ENCODE measurements at places on chromosomes 16 and 17.

DNA sequence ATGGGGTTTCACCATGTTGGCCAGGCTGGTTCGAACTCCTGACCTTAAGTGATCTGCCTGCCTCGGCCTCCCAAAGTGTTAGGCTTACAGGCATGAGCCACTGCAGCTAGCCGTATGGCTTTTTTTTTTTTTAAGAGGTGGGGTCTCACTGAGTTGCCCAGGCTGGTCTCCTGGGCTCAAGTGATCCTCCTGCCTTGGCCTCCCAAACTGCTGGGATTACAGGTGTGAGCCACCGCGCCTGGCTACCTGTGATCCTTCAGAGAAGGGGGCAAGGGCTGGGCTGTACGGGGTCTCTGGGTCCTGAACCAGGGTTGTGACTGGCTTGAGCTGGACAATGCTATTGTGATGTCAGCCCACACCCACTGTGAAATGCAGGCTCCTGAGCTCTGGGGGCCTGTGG lies at the start of gene RNF151:
RNF151 (plus strand) TSS at position 397 of the 400 bp plus-strand sequence. CDS start 26 bp downstream, outside the sequence.
- DNase-seq = no peak

- DNase-seq = no peak
These were observed 52.1 kb upstream of the TNRC6C start for GRCh38 chr17:77906377-77906871.

GRCh38 chr17:59287452-59287851 lies 44.0 kb upstream of the YPEL2 start:
- DNase-seq = peak; percentile 6

GRCh38 chr17:51065466-51065865 lies 55.2 kb downstream of the SPAG9 start:
- DNase-seq = no peak

- no peak for DNase-seq
These were observed 393.0 kb downstream of the HAPSTR1 start for GRCh38 chr16:9484426-9484825.

- no peak for DNase-seq
These were observed 29.4 kb downstream of the HMOX2 start for GRCh38 chr16:4505356-4506147.

DNA sequence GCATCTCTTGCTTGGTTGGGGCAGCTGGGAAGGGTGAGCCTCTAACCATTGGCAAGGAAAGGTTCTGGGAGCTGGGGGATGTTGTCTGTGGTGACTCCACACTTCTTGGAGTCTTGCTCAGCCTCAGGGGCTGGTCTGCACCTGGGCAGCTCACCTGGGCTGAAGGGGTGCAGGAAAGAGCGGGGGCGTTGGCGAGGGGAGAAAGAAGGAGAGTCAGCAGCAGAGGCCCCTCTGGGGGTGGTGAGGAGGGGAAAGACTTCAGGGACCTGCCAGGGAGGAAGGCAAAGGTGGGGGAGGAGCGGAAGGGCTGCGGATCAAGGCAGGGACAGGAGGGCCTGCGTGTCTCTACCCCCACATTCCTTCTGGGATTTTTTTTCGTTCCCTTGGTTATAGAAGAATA lies 47.7 kb downstream of the CCDC42 start:
- no peak for DNase-seq

GRCh38 chr17:10956821-10957220 lies 118.9 kb upstream of the PIRT start:
- DNase-seq = no peak

DNA sequence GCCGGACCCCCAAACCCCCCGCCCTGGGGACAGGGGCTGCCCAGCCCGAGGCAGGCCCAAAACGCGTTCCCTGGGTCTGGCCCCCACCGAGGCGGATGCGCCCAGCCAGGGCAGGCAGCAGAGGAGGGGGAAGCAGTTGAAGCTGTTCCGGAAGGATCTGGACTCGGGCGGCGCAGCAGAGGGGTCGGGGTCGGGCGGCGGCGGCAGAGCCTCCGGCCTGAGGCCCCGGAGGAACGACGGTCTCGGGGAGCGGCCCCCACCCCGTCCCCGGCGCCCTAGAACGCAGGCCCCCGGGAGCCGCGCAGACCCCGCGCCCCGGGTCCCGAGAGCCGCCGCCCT lies 22.9 kb upstream of the ZFPM1 start:
- DNase-seq = no peak

GRCh38 chr17:74748279-74748528 lies 224 bp upstream of the NHERF1 start:
- no peak for DNase-seq

- no peak for DNase-seq
These were observed 72.0 kb downstream of the CREBBP start for GRCh38 chr16:3808308-3809063.

DNA sequence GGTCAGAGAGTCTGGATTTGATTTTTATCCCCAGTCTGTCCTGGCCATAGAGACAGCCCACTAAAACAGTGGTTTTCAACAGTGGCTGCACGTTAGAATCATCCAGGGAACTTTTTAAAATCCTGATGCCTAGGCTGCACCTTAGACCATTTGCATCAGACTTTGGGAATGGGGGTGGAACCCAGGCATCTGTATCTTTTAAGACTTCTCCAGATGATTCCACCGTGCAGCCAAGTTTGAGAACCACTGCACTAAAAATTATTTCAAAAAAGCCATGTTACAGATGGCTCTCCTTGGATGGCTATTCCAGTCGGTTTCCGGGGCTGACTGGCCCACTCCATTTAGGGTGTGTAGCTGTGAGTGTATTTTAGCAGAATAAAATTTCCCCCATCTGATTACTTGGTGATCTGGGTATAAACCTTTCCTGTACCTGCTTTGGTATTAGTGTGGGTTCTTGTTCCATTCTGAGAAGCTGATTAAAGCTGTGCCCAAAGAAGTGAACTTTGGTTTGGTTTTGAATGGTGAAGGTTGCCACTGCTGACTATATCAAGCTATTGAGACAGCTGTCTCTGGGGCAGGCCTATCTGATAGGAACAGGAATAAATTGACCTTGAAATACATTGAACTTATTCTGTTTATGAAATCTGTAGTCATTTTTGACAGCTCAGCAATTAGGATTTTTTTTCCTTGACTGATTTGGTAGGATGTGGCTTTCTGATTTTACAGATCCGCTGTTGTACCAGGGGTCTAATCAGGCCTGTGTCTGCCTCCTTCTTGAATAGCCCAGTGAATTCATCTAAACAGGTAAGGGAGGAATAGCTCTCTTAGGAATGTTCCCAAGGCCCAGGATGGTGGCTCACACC lies 1.3 kb downstream of the ATP5MC1 start:
- DNase-seq = no peak

- no peak for DNase-seq
These were observed 9.2 kb upstream of the SSTR2 start for GRCh38 chr17:73155410-73156165.

DNA sequence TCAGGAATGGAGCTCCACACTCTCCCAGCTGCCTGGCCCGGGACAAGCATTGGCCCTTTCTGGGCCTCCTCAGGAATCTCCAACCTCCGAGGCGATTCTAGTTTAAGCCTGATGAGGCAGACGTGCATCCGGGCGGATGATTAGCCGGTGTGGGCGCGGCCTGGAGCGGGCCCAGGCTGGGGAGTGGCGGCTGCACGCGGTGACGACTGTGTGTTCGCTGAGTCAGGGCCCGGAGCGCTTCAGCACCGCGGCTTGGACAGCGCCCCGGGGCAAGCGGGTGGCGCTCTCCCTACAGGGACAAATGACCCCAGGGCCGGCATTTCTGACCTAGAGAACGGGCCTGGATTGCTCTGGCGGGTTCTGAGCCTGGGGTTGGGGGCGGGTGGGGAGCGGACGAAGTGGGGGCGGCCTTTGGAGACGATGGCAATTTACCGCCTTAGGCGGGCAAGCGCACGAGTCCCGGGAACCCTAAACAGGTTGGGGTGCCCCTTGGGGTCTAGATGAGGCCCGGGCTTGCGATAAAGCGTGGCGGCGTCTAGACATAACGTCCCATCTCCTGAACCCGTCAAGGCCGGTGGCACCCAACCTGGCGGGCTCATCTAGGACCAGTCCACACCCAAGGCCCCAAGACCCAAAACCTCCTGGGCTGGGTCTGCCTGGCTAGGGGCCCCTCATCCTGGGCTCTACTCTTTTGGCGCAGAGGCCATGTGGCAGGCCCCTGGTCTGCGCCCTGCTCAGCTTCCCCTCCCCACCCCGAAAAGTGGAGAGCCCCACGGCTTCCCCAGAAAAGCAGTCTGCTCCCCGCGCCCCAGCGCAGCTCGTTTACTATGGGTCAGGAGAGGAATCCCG lies 22.3 kb upstream of the ZNHIT3 start:
- DNase-seq = peak; percentile 72

GRCh38 chr17:8025176-8025911 lies 13.5 kb upstream of the ALOX15B start:
- DNase-seq = no peak

DNA sequence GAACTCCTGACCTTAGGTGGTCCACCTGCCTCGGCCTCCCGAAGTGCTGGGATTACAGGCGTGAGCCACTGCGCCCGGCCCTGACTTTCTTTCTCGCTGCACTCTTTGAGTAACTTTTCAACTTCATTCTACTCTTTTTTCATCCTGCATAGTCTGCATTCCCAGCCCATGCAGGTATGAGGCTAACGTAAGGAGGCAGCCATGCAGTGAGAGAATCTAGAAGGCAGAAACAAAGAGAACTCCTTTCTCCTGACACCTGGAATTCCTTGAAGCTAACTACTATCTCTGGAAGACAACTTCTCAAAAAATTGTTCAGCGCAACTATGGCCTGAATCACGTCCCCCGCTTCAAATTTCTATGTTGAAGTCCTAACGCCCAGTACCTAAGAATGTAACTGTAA lies 152.0 kb downstream of the SLC39A11 start:
- no peak for DNase-seq

- DNase-seq = no peak
These were observed 313.6 kb downstream of the GRIN2A start for GRCh38 chr16:9868606-9869149.

- no peak for DNase-seq
These were observed 201.8 kb upstream of the TOX3 start for GRCh38 chr16:52748741-52749140.

DNA sequence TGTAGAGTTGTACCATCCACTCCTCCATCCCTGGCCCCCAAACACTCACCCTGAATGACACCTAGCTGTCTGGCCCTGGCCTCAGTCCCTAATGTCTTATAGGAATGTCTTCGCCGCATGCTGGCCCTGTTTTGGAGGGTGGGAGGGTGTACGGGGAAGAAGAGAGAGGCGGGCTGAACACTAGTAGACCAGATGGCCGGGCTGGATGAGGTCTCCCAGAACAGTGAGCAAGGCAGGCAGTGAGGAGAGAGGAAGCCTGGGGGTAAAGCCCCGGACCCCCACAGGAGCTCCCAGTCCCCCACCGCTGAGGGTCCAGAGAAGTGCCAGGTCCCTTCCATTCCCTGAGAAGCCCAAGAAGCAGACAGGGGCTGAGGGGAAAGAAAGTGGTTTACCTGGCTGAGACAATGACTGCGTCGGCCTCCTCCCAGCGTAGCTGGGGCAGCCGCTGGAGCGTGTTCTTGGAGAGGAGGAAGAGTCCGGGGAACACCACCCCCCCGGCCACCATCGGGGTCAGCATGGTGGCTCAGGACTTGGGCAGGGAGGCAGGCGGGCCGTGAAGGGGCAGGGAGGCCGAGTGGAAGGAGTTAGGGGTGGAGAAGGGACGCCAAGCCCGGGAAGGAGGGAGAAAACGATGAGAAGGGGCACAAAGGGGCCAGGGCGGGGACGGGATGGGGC lies 923 bp downstream of the TLCD3B start:
- DNase-seq = no peak

DNA sequence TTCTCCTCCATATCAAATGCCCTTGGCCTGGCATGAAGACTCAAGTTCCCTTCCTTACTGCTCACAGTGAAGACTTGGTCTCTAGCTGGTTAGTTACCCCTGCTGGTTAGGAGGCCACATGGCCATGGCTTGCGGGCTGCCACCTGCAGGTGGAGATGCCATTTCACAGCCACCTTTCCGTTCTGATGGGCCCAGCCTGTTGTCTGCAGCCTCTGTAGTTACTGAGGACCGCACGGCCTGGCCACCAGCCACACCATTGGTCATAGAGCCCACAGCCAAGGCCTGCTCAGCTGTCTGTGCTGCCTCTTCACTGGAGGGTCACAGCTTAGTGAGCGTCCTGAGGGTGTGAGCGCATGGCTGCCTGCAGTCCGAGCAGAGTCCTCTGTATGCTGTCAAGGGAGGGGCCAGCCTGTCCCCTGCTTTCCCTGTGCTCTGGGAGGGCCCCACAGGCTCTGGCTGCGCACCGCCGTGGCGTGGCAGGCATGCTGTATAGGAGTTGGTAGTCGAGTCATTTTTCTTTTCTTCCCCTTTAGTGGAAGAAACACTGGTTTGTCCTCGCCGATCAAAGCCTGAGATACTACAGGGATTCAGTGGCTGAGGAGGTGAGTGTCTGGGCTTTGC lies 59.2 kb downstream of the PLD6 start:
- no peak for DNase-seq

GRCh38 chr16:88632587-88632930 lies 5.8 kb upstream of the IL17C start:
- no peak for DNase-seq

DNA sequence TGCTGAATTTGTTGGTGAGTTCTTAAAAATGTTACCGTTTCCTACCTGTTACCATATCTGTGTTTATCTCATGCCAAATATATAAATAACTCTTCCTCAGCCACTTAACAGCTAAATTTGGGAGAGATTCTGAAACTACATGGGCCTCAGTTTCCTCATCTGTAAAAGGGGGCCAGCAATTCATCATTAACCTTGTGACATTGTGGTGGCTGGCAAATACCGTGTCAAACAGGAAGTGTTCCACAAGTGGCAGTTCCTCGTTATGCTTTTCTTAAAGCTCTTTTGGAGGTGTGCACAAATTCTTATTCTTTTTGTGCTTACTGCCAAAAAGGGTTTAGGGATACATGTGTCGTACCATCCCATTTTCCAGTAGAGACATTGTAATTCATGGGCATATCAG lies 220.4 kb upstream of the CACNG5 start:
- DNase-seq = no peak

DNA sequence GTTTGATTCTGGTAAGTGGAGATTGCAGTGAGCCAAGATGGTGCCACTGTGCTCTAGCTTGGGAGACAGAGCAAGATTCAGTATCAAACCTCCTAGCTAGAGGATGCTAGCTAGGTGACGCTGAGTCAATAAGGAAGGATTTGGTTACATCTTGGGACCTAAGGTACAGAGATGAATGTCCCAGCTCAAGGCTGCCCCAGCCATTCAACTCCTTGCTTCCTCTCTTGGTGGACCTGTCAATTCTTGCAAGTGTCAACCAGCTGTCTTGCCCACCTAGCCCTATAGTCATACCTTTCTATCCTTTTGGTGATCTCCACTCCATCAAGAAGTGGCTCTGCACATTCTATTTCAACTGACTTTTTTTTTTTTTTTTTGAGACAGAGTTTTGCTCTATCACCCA lies 1.4 kb upstream of the MILR1 start:
- no peak for DNase-seq

GRCh38 chr16:8053437-8053836 lies 536.9 kb downstream of the TMEM114 start:
- DNase-seq = no peak

DNA sequence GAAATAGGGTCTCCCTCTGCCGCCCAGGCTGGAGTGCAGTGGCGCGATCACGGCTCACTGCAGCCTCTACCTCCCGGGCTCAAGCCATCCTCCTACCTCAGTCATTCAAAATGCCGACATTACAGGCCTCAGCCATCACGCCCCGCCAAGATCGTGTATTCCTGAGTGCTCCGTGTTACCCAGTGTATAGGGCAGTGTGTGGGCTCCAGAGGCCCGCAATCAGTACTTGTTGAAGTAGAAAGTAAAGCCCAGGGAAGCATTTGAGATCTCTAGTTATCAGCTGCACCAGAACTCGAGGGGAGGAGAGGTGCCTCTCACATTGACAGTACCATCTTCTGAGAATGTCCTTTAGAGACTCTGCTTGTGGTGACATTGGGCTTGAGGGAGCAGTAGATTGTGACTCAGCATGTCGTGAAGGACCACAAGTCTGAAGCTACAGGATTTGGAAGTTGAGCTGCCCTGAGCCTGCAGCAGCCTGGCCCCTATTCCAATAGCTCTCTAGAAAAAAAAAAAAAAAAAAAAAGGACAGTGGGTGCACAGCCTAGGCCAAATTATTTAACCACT lies 1.1 kb upstream of the PRPSAP1 start:
- no peak for DNase-seq

All from astrocyte of the spinal cord (primary cell).